ENCODE measurements at places on chromosomes 5 and 9.

GRCh38 chr9:137738703-137739102 lies 119.9 kb downstream of the EHMT1 start:
- no peak for DNase-seq

DNA sequence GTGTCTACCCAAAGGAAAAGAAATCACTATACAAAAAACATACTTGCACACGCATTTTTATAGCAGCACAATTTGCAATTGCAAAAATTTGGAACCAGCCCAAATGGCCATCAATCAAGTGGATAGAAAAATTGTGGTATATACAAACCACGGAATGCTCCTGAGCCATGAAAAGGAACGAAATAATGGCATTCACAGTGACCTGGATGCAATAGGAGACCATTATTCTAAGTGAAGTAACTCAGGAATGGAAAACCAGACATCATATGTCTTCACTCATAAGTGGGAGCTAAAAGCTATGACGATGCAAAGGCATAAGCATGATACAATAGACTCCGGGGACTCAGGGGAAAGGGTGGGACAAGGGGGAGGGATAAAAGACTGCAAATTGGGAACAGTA lies 78.4 kb downstream of the ENC1 start:
- no peak for DNase-seq

DNA sequence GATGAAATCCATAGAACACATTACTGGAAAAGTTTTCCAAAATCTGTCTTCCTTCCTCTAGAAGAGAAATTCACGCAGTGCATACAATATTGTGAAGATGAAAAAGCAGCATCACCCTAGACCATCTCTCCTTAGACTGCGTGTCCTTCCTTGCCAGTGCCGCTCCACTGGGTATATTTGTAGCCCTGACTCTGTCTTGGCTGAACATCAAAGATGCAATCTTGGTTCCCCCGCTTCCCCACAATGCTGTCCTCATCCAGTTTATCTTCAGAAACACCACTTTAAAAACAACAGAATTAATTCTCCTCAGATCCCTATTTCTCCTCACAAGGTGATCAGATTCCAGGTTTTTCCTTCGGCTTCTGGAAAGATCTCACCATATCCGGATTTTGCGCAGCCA lies 53.9 kb downstream of the ROR2 start:
- no peak for DNase-seq

DNA sequence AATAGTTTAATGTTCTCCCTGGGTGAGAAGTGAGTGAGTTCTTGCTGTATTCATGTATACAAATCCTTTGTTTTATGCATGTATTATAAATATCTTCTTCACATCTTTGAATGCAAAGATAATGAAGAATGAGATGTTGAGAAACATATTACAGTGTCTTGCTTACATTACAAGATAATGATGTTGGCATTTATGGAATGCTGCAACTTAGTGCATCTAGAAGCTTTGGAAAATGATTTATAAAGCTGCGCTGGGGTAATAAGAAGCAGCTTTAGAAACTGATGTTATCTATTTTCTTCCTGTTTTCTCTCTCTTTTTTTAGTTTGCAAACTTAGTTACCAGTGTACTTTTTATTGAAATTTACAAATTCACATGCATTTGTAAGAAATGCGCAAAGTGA lies 673.4 kb downstream of the KCTD16 start:
- peak; percentile 21 for DNase-seq

DNA sequence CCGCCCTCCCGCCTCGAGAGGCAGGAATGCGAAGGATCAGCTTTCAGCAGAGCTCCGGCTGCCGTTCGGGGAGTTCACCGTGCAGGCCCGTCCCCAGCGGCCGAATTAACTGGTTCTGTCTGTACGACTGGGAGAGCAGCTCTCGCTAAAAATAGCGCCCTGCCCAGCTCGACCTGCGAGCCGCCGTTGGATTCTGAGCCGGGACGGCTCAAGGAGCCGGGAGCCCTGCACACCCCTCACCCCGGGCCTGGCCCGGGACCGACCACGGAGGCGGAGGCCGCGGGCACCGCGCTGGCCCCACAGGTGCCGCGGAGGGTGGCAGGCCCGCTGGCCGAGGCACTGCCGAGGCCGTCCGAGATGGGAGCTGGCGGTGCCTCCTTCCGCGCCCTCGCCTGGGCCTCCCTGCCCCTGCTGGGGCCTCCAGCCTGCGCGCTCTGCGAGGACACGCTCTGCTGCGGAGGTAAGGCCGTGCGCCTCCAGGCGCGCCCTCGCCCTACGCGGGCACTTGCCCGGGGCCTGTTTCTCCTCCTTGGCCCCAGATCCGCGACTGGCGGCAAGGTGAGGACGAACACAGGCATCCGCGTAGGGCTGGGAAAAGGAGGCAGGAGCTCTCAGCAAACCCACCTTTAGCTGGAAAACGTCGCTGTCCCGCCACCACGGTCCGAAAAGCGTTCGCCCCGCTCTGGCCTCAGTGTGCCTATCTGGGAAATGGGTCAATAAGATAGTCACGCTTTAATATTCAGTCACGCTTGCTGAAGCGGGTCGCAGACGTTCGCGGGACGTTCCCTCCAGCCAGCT lies 53.1 kb upstream of the DAB2IP start:
- no peak for DNase-seq

DNA sequence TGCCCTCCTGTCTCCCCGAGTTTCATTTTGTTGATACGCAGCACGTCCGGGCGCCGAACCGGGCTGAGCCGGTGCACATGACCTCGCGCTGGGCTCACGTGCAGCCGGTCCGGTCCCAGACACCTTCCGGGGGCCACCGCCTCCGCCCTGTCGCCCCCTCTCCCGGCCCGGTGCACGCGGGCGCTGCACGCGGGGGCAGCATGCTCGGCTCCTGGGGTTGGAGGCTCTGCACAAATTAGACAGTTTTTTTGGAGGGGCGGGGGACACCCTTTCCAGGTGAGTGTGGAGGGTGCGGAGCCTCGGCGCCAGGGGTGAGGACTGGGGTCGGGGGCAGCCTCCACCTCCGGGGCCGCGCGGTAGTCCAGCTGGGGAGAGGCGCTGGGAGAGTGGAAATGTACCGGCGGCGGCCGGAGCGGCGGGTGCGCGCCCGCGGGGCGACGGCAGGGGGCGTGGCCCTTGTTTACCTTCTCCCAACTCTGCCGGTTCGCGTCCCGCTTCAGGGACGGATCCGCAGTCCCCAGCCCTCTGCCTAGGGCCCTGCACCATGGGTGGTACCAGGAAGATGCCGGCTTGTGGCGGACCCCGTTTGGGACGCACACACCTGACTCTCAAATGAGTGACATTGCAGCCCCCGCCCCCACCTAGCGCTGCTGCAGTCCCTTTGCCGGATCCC lies 1.1 kb downstream of the JADE2 start:
- no peak for DNase-seq

- DNase-seq = no peak
Measured at GRCh38 chr5:151214614-151215545, 9.0 kb downstream of the CCDC69 start.
